ENCODE measurements at places on chromosomes 5 and 9. TPM values are rescaled to one million over a fixed set of nuclear protein-coding genes. Genes with fewer than 3 reads are reported as not detected.

GABRA6 gene
- total RNA-seq, result not detected

DNA sequence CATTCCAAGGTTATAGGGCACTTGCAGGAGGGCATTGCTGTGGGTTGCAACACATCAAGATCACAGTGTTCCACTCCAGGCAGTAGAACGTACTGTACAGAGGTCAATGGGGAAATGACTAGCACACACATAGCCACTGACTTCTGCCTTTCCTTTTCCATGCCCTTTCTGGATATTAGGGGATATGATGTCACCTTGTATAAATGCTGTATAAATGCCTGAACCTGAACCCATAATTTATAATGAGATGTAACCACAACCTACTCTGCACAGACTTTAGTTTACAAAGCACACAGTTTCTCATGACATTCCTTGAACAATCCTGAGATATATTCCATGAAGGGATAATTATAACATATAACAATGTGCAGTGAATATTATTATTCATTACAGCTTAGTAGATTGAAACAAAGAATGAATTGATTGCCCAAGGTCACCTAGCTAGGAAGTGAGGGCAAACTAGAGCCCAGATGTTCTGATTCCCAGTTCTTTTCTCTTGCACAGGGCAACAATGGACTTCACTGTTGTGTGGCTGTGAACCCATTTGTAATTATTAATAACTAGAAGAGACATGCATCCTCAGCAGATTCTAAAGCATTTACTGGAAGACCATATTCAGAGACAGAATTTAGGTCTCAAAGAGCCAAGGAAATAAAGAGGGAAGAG is 5.6 kb upstream of the ABLIM3 start:
- no peak for DNase-seq

GRCh38 chr9:76571743-76572146 is 112.8 kb downstream of the GCNT1 start:
- no peak for DNase-seq

DNA sequence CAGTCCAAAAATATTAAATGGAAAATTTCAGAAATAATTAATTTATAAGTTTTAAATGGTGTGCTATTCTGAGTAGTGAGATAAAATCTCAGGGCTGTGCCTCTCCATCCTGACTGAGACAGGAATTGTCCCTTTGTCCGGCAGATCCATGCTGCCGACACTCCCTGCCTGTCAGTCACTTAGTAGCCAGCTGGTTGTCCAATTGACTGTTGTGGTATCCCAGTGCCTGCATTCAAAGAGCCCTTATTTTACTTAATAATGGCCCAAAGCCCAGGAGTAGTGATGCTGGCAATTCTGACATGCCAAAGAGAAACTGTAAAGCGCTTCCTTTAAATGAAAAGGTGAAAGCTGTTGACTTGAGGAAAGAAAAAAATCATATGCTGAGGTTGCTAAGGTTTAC is 157.5 kb downstream of the ENC1 start:
- no peak for DNase-seq
